Amniotic epithelial cell (primary cell): ENCODE measurements at places on chromosomes 12 and 14.
A peak's percentile ranks its signal among the peaks of the same experiment; 100 is the strongest.

GRCh38 chr12:122226366-122227125 lies 694 bp upstream of the DIABLO start:
- no peak for DNase-seq

DNA sequence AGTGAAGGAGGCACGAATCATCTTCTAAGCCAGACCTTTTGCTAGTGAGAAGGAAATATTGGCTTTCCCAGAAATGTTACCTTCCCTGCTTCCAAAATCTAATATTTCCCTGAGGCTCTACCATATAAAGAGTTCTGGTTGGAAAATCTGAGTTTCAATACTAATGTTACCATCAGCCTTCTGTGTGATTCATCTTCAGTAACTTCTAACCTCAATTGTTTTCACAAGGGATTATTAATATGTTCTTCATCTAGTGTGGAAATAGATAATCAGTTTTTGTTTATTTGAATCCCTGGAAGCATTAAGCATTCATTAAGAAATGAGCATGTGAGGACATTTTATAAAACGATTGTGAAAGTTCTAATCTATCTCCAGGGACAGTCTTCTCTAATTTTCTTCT lies 720.9 kb downstream of the AACS start:
- DNase-seq: peak; percentile 6

GRCh38 chr14:83085725-83086124 lies 1552.1 kb upstream of the SEL1L start:
- DNase-seq: no peak

GRCh38 chr12:121788176-121788818 lies 5.2 kb downstream of the RHOF start:
- no peak for DNase-seq

- DNase-seq: peak; percentile 53
These were observed 8.9 kb downstream of the GPR65 start for GRCh38 chr14:88013750-88014349.

DNA sequence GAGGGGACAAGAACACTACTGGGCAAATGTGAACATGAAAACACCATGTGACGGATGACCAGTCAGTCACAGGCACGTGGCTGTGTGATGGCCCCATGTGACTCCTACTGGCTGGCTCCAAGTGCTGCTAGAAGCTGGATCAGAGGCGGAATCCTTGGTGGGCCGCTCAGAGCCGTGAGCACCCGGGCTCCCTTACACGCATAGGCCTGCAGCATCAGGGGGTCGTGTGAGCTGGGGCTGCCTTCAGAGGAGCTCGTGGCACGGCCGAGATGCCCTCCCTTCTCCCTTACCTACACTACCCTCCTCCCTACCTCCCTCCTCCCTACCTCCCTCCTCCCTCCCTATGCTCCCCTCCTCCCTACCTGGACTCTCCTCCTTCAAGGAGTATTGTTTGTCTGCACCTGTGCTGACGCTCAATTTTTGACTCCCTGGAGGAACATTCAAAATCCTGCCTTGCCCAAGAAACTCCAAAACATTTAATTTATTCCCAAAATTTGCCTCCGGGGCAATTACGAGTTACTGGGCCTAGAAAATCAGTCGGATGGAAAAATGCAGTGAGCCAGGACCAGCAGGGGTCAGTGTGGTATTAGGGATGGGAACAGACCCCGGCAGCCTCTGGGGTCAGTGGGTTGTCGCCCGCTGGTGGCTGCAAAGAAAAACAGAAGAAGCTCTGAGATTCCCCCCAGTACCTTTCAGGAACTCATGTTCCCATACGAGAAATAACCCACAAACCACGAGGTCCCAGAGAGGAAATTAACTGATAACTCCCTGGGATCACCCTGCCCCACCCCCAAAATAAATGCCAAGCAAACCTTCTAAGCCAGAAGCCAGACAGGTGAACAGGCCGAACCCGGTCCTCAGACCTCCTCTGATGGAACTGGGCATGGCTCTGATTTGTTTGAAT lies 61.3 kb downstream of the C14orf132 start:
- DNase-seq: peak; percentile 76
